ENCODE measurements at places on chromosomes 7 and 10.

DNA sequence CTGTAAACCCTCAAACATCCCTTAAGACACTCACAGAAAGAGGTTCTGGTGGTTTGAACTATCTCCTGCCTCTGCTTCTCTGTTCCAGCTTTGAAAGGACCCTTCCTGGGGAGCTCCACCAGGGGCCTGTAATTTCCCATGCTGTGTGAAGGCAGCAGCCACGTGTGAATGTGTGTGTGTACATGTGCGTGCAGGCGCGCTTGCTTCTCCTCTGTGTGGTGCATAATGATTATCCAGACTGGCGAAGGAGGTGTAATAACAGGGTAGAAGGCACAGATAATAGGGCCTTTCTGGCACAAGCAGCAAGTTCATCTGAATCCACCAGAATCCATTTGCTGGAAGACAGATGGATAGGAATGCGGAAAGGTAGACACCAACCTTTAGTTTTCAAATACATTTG, 466.5 kb downstream of the GRID1 start:
- H3K4me3 ChIP-seq, result no peak overlapping the region
- no peak overlapping the region for H3K27ac ChIP-seq

GRCh38 chr10:99234041-99234790, 1.4 kb downstream of the HPSE2 start:
- H3K4me1 ChIP-seq, result no peaks in the 10 kb centered on the region
- H3K36me3 ChIP-seq, result no peaks in the 10 kb centered on the region
- DNase-seq, result peak; percentile 61

DNA sequence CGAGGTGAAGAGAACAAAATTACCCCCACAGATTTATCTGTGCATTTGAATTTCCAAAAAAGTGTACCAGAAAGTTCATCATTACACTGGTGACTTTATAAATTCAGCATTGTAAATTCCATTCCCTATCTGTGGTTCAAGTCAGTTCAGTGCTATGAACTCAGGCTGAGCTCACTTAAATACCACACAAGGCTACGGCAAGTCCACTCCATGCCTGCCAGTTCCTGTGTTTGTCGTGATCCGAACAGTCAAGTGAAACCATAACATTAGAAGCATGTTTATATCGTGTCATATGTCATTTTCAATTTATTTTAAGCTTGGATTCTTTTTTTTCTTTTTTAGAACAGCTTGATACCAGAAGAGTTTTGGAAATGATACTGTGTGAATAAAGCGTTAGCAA, 14.8 kb downstream of the MBL2 start:
- H3K36me3 ChIP-seq, result no peaks in the 10 kb centered on the region
- no peak overlapping the region for H3K4me3 ChIP-seq
- H3K27ac ChIP-seq, result no peak overlapping the region
- DNase-seq, result no peak
- no peaks in the 10 kb centered on the region for H3K4me1 ChIP-seq
- no peaks in the 10 kb centered on the region for H3K27me3 ChIP-seq

DNA sequence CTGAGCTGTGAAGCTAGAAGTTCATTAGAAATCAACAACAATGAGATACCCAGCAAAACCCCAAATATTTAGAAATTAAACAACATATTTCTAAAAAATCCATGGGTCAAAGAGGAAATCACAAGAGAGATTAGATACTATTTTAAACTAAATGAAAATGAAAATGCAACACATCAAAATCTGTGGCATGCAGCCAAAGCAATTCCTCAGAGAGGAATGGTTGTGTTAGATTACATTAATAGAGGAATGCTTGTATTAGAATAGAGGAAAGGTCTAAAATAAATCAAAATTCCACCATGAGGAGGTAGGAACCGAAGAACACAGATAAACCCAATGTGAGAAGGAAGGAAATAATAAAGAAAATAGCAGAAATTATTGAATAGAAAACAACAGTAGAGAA, 642.1 kb upstream of the GALNT17 start:
- H3K27ac ChIP-seq, result no peak overlapping the region
- H3K4me1 ChIP-seq, result no peaks in the 10 kb centered on the region
- H3K36me3 ChIP-seq, result no peaks in the 10 kb centered on the region
- DNase-seq, result no peak

- H3K27ac ChIP-seq, result peak within 1 kb of the TSS; percentile 87
- DNase-seq, result peak; percentile 91
- no peaks in the 10 kb centered on the region for H3K27me3 ChIP-seq
- no peaks in the 10 kb centered on the region for H3K36me3 ChIP-seq
These were observed at the start of gene PRKRIP1 for GRCh38 chr7:102395873-102396709. Gene PRKRIP1, plus strand, starts transcription at chr7:102396363. Its CDS starts 49 bp downstream, at chr7:102396412.

- no peaks in the 10 kb centered on the region for H3K27me3 ChIP-seq
- no peak for DNase-seq
- H3K4me1 ChIP-seq, result no peaks in the 10 kb centered on the region
- no peak overlapping the region for H3K4me3 ChIP-seq
- H3K36me3 ChIP-seq, result no peaks in the 10 kb centered on the region
These were observed 83.9 kb upstream of the ANK3 start for GRCh38 chr10:60473557-60473956.

Measured in small intestine (tissue), 16 donors.